ENCODE measurements at places on chromosomes 1 and 21.
A peak's percentile ranks its signal among the peaks of the same experiment; 100 is the strongest.

DNA sequence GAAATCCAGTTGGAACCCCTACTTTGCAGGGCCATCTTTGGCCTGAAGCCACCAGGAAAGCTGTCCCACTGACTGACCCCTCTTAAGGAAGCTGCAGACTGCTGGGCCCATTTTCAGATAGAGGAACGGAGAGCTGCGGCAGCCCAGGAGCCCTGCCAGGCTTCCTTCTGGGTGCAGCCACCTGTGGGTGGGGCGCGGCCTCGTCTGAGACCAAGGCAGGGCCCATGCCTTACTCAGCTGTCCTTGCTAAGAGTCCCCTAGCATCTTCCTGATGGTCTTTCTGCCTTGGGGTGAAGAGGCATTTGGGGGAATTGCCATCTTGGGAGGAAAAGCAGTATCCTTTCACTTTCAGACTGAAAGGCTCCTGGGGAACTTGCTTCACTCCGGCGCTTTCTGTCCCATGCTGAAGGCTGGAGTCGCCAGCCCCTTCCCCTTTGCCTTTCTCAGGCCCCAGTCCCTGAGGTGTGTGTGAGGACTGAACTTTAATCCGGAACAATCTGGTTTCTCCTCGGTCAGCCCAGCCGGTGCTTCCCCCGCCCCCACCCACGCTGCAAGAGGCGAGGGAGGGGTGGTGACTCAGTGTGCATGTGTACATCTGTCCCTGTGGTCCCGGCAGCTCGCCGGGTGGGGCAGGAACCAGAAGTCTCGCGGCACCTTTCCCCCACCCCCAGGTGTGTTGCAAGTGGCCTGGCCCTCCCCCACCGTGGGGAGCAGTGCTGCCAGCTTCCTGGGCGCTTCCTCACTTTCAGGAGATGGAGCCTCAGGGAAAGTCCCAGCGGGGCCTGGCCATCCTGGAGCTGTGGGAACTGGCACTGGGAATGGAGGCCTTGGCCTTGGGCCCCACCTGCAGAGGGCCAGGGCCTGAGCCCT is 5.1 kb downstream of the ZC3H12A start:
- DNase-seq: no peak

DNA sequence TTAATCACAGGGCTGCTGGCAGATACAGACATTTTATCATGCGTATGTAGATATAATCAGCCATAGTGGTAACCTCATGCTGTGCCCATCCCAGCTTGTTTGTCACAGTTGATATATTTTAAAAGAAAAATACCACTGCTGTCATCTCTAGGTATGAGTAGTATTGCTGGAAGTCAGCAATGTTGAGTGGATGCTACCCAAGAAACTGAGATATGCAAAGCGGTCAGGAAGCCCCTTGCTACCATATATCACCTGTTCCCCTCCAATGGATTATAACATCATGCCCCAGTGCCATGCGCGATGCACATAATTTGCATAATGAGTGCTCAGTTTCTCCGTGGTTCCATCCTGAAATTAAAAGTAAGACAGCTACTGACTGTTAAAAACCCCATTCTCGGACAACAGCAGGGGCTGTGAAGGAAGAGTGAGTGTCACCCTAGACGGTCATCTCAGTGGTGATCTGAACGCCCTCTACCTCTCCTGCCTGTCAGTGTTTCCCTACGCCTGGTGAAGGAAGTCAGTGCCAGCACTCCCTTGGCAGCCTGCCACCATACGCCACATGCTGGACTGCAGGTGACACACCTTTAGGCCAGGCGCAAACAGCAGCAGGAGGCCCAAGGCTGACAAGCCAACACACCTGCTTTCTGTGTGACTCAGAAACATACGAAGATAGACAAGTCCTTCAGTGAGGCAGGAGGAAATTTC is 2.7 kb downstream of the IL10RB start:
- DNase-seq: peak; percentile 83

- no peak for DNase-seq
These were observed 1.2 kb upstream of the MR1 start for GRCh38 chr1:181032535-181032934.

- no peak for DNase-seq
These were observed 13.4 kb downstream of the RNASEL start for GRCh38 chr1:182575540-182576149.

DNA sequence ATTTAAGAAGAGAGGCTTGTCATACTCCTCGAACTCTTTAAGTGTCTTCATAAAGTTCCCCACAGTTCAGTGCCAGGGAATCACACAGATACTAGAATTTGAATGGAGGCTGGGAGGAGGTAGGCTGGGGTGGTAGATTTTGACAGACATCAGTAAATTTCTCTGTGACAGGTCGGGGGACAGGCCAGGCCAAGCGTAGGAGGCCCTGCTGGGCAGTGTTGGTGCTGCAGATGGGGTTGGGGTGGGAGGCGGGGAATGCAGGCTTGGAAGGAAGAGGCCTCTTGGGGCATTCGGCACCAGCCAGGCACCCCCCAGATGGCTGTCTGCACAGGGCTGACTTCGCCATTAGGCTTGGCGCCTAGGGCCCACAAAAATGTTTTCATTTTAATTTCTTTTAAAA is 84.0 kb downstream of the MAN1C1 start:
- DNase-seq: no peak

GRCh38 chr1:56188221-56188620 is 391.1 kb downstream of the PLPP3 start:
- DNase-seq: no peak
